ENCODE measurements at places on chromosomes 5 and 9.

GRCh38 chr5:180649297-180650039 is at the start of gene FLT4:
Gene FLT4, minus strand, starts transcription at chr5:180649600. Its CDS starts 55 bp downstream, at chr5:180649545.
- DNase-seq, result no peak

- DNase-seq, result no peak
Observed at GRCh38 chr5:131274326-131275063, 10.6 kb downstream of the CDC42SE2 start.

GRCh38 chr9:117492476-117492875 is 77.6 kb upstream of the ASTN2 start:
- DNase-seq, result no peak

- DNase-seq, result no peak
Observed at GRCh38 chr5:161697001-161697400, 11.5 kb downstream of the GABRA6 start.

GRCh38 chr5:141914199-141914743 is 9.4 kb upstream of the DELE1 start:
- no peak for DNase-seq

GRCh38 chr9:36842560-36843530 is 191.2 kb downstream of the PAX5 start:
- no peak for DNase-seq

GRCh38 chr9:80867731-80868130 is 821.6 kb downstream of the TLE1 start:
- peak; percentile 74 for DNase-seq

- DNase-seq, result peak; percentile 98
Observed at GRCh38 chr9:84711936-84712335, 42.4 kb downstream of the NTRK2 start.

DNA sequence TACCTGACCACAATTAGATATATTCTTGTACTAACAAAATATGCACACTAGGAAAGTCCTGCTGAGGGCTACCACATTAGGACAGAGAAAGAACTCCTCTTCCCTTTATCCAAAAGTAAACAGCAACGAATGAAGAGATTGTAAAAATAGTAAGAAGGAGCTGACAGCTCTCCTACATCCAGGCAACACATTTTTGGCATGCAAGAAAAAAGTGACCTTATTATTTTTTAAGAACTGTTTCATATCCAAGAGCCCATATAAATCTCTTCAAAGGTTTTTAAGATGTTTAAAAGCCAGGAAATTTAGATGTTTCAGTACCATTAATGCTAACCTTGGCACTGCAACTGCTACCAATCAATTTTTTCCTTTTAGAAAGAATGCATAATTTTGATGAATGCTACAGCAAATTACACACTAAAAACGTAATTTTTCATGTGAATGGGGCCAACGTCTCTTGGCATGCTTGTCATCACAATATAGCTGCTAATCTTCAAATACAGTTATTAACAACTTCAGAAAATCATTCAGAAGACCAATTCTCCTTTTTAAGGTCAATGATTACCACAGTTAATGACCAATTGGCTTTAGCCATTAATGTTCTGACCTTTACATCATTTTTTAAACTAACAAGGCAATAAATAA is 132.0 kb downstream of the FBXL17 start:
- DNase-seq, result no peak

DNA sequence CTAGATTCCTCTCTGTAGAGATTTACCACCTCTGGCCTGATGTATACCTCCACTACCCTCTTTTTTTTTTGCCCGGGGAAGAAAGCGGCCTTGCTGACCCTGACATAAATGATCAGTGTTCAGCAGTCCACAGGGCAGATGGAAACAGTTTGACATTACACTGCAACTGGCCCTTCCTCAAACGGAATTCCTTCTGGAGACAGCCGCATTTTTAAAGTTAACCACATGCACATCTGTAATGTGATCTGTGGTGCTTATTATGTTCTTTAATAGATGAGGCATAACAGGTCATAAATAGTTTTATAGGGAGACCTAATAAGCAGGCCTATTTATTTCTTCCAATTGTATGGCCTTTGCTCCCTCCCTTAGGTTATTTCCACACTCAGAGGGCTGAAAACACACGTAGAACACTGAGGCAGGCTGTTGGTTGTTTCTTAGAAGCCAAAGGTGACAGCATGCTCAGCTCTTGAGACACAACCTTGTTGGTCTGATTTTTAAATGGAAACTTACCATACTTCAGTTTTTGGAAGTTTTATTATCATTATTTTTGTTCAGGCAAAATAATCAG is 84.0 kb upstream of the APC start:
- DNase-seq, result no peak

DNA sequence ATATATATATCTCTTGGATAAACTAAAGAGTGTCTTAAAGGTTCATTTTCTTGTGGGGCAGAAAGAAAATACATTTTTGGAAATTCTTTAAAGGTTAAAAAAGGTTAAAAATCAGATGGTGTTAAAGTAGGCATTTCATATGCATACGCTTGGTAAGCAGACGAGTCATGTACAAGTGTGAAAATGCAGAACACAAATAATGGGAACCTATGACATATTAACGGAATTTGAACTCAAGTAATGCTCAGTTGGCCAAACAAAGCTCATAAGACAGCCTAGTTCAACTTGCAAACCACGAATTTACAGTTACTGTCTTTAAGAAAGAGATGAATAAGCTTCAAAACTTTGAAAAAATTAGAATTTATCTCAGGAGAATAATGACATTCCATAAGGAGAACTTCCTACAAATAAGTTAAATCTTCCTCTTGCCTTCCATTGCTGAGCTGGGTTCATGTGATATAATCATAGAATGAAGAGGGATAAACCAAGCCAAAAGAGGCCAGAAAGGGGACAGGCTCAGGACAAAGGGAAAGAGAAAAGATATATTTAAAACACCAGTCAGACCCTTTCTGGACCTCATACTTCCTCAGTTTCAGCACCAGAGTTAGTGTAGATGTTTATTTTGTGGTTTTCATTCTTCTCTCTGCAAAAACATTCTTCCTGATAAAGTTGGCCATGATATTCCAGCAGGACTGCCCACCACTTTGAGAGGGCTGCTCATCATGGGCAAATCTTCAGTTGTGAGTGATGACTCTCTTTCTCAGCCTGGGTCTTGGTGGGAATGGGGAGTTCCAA is 256.7 kb upstream of the CD180 start:
- peak; percentile 24 for DNase-seq

GRCh38 chr5:150057996-150058395 is 28.4 kb downstream of the CSF1R start:
- peak; percentile 22 for DNase-seq

DNA sequence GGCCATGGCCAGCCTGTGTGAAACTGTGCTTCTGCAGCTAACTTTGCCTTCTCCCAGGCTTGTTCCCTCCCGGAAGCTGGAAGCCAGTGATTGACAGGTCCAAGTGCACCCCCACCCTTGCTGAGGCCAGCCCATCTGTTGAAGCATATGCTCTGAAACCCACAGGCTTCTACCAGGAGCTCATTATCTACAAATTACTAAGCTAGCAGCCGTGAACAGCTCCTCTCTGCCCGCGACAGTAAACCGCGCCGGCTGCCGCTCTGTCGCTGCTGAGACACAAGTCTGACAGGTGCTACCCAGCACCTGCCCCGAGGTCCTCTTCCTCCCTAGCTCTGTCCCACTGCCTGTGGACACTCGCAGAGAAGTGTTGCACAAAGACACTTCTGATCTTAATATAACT is 490.9 kb downstream of the GADD45G start:
- no peak for DNase-seq

DNA sequence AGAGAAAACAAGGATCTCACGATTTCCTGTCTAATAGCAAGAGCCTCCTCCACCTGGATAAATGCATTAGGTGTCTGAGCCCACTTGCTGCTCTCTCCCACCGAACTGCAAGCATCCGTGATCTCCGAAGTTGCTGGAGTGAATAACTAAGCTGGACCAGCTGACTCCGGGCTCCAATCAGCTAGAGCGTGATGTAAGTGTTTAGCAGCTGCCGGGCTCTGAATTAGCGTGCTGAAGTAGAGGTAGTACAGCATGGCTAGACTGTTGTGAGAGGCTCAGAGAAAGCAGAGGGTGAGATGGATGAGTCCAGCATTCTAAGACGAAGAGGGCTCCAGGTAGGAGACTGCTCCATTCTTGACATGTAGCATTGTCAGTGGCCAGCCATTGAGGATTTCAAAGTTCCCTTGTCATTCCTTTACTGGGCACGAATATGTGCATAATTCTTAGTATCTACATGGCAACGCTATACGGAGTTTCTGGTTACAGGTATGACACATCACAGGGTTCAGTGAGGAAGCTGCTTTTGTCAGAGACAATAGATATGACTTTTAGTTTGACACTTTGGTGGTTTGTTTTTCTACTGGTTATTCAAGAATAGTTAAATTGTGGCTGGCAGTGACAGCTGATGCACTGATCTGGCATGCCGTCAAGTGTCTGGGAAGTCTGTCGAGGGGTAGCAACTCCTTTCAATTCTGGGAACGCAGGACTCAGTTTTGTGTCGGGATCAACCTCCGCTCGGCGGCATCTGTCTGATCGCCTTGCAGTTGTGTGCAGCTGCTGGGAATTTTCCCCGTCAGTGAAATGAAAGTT is 232.6 kb downstream of the MAST4 start:
- DNase-seq, result peak; percentile 58
